ENCODE measurements at places on chromosomes 3 and 15. TPM values are rescaled to one million over a fixed set of nuclear protein-coding genes. Genes with fewer than 3 reads are reported as not detected.
A peak's percentile ranks its signal among the peaks of the same experiment; 100 is the strongest.

The SLC28A1 gene
- not detected for total RNA-seq

- H3K4me1 ChIP-seq, result no peaks in the 10 kb centered on the region
- DNase-seq, result no peak
- H3K4me3 ChIP-seq, result no peak overlapping the region
- peaks cover 6% of the 10 kb centered on the region for H3K27me3 ChIP-seq
- no peak overlapping the region for H3K27ac ChIP-seq
Observed at GRCh38 chr3:45311953-45312801, 76.2 kb upstream of the LARS2 start.

- no peak for DNase-seq
- H3K27ac ChIP-seq, result no peak overlapping the region
- H3K36me3 ChIP-seq, result no peaks in the 10 kb centered on the region
- no peak overlapping the region for H3K4me3 ChIP-seq
- no peaks in the 10 kb centered on the region for H3K4me1 ChIP-seq
Observed at GRCh38 chr15:90799639-90800170, 68.7 kb upstream of the FURIN start.

DNA sequence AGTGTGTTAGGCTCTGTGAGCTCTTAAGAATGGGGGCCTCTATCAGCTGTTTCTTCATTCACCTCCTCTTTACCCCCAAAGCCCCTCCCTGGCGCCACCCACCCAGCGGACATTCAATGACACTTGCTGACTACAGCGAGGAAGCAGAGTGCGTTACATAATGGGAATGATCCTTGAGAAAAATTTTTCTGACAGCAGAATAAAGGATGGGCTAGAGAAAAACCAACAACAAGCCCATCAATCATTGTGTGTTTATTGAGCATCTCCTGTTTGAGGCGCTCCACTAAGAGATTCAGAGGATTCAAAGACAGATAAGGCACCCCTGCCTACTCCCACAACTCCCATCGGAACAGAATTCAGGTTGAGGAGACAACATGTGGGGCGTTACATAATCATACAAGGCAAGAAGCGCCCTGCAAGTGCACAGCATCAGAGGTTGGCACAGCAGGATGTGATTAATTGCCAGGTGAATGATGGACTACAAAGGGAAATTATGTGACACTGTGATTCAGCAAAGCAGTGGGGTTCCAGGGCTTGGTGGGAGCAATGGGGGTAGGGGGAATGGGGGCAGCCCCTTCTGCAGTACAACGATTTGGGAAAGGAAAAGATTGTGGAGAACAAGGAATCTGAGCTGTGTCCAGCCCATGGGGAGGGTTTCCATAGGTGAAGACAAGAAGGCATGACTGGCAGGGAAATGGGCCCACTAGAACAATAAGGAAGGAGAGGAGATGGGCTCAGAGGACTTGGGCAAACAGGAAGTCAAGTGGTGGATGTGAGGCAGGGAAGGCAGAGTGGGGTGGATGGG, 141.3 kb upstream of the ATP2B2 start:
- no peaks in the 10 kb centered on the region for H3K4me1 ChIP-seq
- H3K36me3 ChIP-seq, result no peaks in the 10 kb centered on the region
- no peak overlapping the region for H3K27ac ChIP-seq
- H3K4me3 ChIP-seq, result no peak overlapping the region
- no peak for DNase-seq
- H3K27me3 ChIP-seq, result no peaks in the 10 kb centered on the region

DNA sequence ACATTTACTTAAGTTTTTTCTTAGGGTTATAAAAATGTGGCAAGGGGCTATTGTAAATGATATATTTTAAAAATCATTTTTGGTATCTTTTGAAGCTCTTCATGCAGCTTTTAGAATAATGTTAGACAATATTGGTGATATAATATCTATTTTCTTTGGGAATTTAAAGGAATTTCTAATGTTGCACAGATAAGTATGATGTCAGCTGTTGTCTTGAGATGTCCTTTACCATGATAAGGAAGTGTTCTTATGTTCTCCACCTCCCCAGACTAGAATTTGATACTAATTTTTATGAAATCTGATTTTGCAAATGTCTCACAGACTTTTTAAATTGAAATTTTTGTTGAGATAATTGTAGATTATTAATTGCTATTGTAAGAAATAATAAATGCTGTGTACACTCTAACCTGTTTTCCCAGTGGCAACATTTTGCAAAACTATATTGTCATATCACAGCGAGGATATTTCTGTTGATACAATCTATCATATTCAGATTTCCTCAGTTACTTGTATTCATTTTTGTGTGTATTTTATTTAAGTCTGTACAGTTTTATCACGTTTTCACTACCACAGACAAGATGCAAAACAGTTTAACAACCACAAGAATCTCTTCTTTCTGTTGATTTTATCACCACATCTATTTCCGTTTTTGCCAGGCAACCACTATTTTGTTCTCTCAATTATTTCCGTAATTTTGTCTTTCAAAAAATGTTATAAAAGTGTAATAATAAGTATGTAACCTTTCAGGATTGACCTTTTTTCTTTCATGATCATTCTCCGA, 55.4 kb downstream of the SPRED1 start:
- no peak for DNase-seq
- peaks cover 6% of the 10 kb centered on the region for H3K4me1 ChIP-seq
- H3K27ac ChIP-seq, result no peak overlapping the region
- H3K36me3 ChIP-seq, result no peaks in the 10 kb centered on the region
- no peak overlapping the region for H3K4me3 ChIP-seq

GRCh38 chr3:135918600-135918999, 46.9 kb upstream of the PPP2R3A start:
- no peak overlapping the region for H3K4me3 ChIP-seq
- no peaks in the 10 kb centered on the region for H3K27me3 ChIP-seq

GRCh38 chr15:100134089-100134583, 207.6 kb downstream of the ADAMTS17 start:
- no peaks in the 10 kb centered on the region for H3K4me1 ChIP-seq
- H3K4me3 ChIP-seq, result no peak overlapping the region
- no peaks in the 10 kb centered on the region for H3K27me3 ChIP-seq
- no peak overlapping the region for H3K27ac ChIP-seq
- DNase-seq, result no peak

- H3K4me1 ChIP-seq, result no peaks in the 10 kb centered on the region
- H3K36me3 ChIP-seq, result no peaks in the 10 kb centered on the region
- H3K4me3 ChIP-seq, result no peak overlapping the region
Observed at GRCh38 chr3:110528305-110529121, 543.1 kb upstream of the NECTIN3 start.

GRCh38 chr3:13801361-13802204, 78.3 kb downstream of the WNT7A start:
- no peaks in the 10 kb centered on the region for H3K27me3 ChIP-seq
- no peaks in the 10 kb centered on the region for H3K36me3 ChIP-seq
- no peaks in the 10 kb centered on the region for H3K4me1 ChIP-seq
- no peak overlapping the region for H3K4me3 ChIP-seq

GRCh38 chr15:88243895-88244787, 12.4 kb downstream of the NTRK3 start:
- no peak overlapping the region for H3K4me3 ChIP-seq
- H3K27ac ChIP-seq, result no peak overlapping the region
- peaks cover 4% of the 10 kb centered on the region for H3K27me3 ChIP-seq
- DNase-seq, result no peak
- H3K36me3 ChIP-seq, result no peaks in the 10 kb centered on the region
- no peaks in the 10 kb centered on the region for H3K4me1 ChIP-seq

GRCh38 chr3:52090131-52090932, 34.0 kb upstream of the DUSP7 start:
- DNase-seq, result no peak
- no peaks in the 10 kb centered on the region for H3K36me3 ChIP-seq

DNA sequence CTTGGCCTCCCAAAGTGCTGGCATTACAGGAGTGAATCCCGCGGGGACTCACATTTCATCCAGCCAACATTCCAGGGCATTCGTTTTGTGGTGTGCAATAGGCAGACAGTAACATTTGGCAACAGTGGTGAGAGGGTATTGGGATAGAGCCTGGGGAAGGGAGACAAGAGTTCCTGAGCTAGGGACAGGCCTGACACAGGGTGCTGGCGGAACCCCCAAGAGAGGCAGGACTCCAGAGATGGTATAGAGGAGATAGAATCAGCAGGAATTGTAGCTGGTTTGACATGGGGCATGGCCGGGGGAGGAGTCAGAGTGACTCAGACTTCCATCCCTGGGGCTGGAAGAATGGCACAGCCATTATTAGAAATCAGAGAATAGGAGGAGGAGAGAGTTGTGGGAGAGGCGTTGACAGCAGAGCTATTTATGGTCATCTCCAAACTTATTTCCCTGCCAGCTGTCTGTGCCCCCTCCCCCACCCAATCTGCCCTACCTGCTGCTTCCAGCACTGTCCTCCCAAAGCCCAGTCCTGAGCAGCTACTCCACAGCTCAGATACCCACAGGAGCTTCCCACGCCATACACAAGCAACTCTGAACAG, 4.4 kb upstream of the IDH2 start:
- H3K27ac ChIP-seq, result peak overlapping the region; percentile 99
- peaks cover 31% of the 10 kb centered on the region for H3K4me1 ChIP-seq
- H3K36me3 ChIP-seq, result no peaks in the 10 kb centered on the region
- no peak overlapping the region for H3K4me3 ChIP-seq
- no peak for DNase-seq

The RBPMS2 gene
- 5.2 TPM for total RNA-seq

GRCh38 chr15:75763137-75763611, 50.5 kb upstream of the CSPG4 start:
- no peaks in the 10 kb centered on the region for H3K4me1 ChIP-seq
- H3K27me3 ChIP-seq, result no peaks in the 10 kb centered on the region

DNA sequence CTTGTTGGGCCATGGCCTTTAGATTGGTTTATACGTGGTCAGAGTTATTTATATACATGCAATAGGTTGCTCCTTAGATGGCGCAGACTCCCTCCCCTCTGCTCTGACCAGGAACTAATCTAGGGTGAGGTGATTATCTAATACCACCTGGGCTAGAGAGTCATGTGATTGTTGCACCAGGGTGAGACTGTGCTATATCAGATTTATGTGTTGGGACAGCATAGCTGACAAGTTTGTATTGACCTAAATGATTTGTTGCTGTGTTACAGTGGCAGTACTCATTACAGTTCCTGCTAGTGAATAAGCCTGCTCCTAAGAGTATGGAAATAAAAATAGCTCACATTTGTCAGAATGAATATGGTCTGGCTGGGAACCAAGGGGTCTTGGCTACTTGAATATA, 7.2 kb upstream of the IQCF6 start:
- H3K27me3 ChIP-seq, result peaks cover 3% of the 10 kb centered on the region
- H3K4me1 ChIP-seq, result no peaks in the 10 kb centered on the region
- H3K36me3 ChIP-seq, result no peaks in the 10 kb centered on the region
- no peak overlapping the region for H3K4me3 ChIP-seq
- H3K27ac ChIP-seq, result no peak overlapping the region

GRCh38 chr3:32951410-32951811, at the start of gene CCR4:
Gene CCR4, plus strand, starts transcription at chr3:32951644. Its CDS starts 1,779 bp downstream, at chr3:32953423.
- H3K36me3 ChIP-seq, result no peaks in the 10 kb centered on the region
- DNase-seq, result no peak
- no peak within 1 kb of the TSS for H3K27ac ChIP-seq
- H3K27me3 ChIP-seq, result no peaks in the 10 kb centered on the region
- no peak within 1 kb of the TSS for H3K4me3 ChIP-seq

DNA sequence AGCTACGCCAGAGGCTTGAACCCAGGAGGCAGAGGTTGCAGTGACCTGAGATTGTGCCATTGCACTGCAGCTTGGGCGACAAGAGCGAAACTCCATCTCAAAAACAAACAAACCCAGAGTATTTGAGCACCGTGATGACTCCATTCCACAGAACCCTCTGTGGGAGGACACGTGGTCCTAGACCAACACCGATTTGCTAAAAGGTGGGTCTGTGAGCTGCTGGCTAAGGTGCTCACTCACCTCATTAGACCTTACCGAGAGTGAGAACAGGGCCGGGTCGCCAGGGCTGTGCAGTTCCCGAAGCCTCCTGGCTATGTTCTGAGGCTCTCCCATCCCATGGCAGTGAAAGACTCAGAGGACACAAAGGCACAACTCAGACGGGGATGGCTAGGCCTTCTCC, 17.9 kb downstream of the ABHD2 start:
- peak overlapping the region; percentile 77 for H3K27ac ChIP-seq
- no peak for DNase-seq
- H3K4me1 ChIP-seq, result peaks cover 33% of the 10 kb centered on the region
- H3K4me3 ChIP-seq, result no peak overlapping the region

- H3K36me3 ChIP-seq, result no peaks in the 10 kb centered on the region
- peak; percentile 6 for DNase-seq
- peak overlapping the region; percentile 90 for H3K27ac ChIP-seq
- H3K27me3 ChIP-seq, result no peaks in the 10 kb centered on the region
- peaks cover 62% of the 10 kb centered on the region for H3K4me1 ChIP-seq
Observed at GRCh38 chr15:90036806-90037510, 35.8 kb downstream of the ZNF710 start.

GRCh38 chr15:30859091-30859874, 44.4 kb upstream of the FAN1 start:
- no peak overlapping the region for H3K27ac ChIP-seq
- H3K4me1 ChIP-seq, result no peaks in the 10 kb centered on the region
- H3K4me3 ChIP-seq, result no peak overlapping the region
- DNase-seq, result no peak
- H3K36me3 ChIP-seq, result no peaks in the 10 kb centered on the region

GRCh38 chr3:138303474-138303873, 26.2 kb downstream of the NME9 start:
- no peaks in the 10 kb centered on the region for H3K4me1 ChIP-seq
- no peaks in the 10 kb centered on the region for H3K36me3 ChIP-seq
- DNase-seq, result no peak
- H3K27me3 ChIP-seq, result no peaks in the 10 kb centered on the region

The PLA2G4E gene
- not detected for total RNA-seq

- no peaks in the 10 kb centered on the region for H3K27me3 ChIP-seq
- no peak for DNase-seq
- H3K4me3 ChIP-seq, result no peak overlapping the region
- no peak overlapping the region for H3K27ac ChIP-seq
- H3K4me1 ChIP-seq, result no peaks in the 10 kb centered on the region
Observed at GRCh38 chr3:140004271-140004670, 69.3 kb downstream of the CLSTN2 start.

The MESP1 gene
- 12.5 TPM for total RNA-seq

GRCh38 chr3:10822708-10823515, 6.9 kb downstream of the SLC6A11 start:
- no peak for DNase-seq
- H3K36me3 ChIP-seq, result no peaks in the 10 kb centered on the region
- H3K4me3 ChIP-seq, result no peak overlapping the region
- peaks cover 10% of the 10 kb centered on the region for H3K27me3 ChIP-seq
- no peaks in the 10 kb centered on the region for H3K4me1 ChIP-seq
- no peak overlapping the region for H3K27ac ChIP-seq

The CRABP1 gene
- 2.7 TPM for total RNA-seq

GRCh38 chr3:29639578-29640290, 358.9 kb downstream of the RBMS3 start:
- H3K27ac ChIP-seq, result no peak overlapping the region
- H3K4me1 ChIP-seq, result no peaks in the 10 kb centered on the region
- no peaks in the 10 kb centered on the region for H3K27me3 ChIP-seq
- no peak overlapping the region for H3K4me3 ChIP-seq
- H3K36me3 ChIP-seq, result no peaks in the 10 kb centered on the region

The CCR2 gene
- not detected for total RNA-seq

The GALNT15 gene
- 32.9 TPM for total RNA-seq

GRCh38 chr15:66833371-66833770, 131.3 kb downstream of the SMAD6 start:
- H3K27ac ChIP-seq, result no peak overlapping the region
- H3K27me3 ChIP-seq, result no peaks in the 10 kb centered on the region
- no peaks in the 10 kb centered on the region for H3K36me3 ChIP-seq
- DNase-seq, result no peak
- no peaks in the 10 kb centered on the region for H3K4me1 ChIP-seq
- H3K4me3 ChIP-seq, result no peak overlapping the region

The TLR9 gene
- total RNA-seq, result not detected

The KNG1 gene
- not detected for total RNA-seq

The ZNF35 gene
- total RNA-seq, result 6.8 TPM

The TTC23 gene
- total RNA-seq, result 9.4 TPM

GRCh38 chr15:95556225-95556624, 774.3 kb upstream of the NR2F2 start:
- no peak overlapping the region for H3K4me3 ChIP-seq
- no peaks in the 10 kb centered on the region for H3K36me3 ChIP-seq
- peaks cover 6% of the 10 kb centered on the region for H3K4me1 ChIP-seq
- DNase-seq, result no peak
- no peak overlapping the region for H3K27ac ChIP-seq
